Immature natural killer cell (primary cell): ENCODE measurements at places on chromosomes 5 and 9.

DNA sequence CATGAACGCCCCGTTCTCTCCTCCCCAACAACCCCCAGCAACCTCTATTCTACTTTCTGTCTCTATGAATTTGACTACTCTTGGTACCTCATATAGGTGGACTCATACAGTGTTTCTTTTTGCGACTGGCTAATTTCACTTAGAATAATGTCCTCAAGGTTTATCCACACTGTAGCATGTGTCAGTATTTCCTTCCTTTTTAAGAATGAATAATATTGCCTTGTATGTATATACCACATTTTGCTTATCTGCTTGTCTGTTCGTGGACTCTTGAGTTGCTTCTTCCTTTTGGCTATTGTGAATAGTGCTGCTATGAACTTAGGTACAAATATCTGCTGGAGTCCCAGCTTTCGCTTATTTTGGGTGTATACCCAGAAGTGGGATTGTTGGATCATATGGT is 42.7 kb downstream of the IQGAP2 start:
- peaks cover 25% of the 10 kb centered on the region for H3K36me3 ChIP-seq
- no peak overlapping the region for H3K4me3 ChIP-seq
- DNase-seq: no peak
- H3K27me3 ChIP-seq: no peaks in the 10 kb centered on the region
- H3K27ac ChIP-seq: peak overlapping the region; percentile 15

GRCh38 chr9:94212091-94212490 is 47.0 kb upstream of the ZNF169 start:
- peaks cover 3% of the 10 kb centered on the region for H3K27me3 ChIP-seq
- H3K4me3 ChIP-seq: no peak overlapping the region
- no peak overlapping the region for H3K27ac ChIP-seq

DNA sequence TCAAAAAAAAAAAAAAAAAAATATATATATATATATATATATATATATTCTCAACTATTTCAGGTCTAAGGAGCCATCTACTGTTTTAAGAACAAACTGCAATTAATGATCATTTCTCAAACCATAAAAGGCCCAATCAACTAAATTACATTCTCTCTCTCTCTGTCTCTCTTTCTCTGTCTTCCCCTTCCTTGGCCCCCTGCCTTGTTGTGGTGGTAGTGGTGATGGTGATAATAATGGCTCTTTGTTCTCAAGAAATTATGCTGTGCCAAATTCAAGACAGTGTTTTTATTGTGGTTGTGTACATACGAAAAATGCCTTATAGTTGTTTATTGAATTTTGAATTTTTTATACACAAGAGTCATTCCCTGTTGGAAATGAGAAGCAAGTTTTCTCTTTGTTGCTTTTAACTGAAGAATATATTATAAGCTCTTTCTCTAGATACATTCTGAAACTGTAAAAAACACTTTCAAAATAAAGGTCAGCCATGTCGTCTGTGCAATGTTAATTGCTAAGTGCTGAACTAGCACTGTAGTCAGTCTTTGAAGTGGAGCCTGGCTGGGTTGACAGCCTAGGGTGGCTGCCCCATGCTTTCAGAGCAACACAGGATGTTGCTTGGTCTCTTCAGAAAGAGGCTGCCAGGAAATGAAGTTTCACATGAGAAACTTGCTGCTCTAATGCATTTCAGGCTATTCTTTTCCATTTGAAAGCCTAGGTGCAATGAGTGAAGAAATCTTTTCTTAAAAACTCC is 96.0 kb downstream of the HINT1 start:
- peaks cover 8% of the 10 kb centered on the region for H3K36me3 ChIP-seq
- DNase-seq: peak; percentile 64
- peak overlapping the region; percentile 70 for H3K4me3 ChIP-seq
- H3K27ac ChIP-seq: peak overlapping the region; percentile 91

DNA sequence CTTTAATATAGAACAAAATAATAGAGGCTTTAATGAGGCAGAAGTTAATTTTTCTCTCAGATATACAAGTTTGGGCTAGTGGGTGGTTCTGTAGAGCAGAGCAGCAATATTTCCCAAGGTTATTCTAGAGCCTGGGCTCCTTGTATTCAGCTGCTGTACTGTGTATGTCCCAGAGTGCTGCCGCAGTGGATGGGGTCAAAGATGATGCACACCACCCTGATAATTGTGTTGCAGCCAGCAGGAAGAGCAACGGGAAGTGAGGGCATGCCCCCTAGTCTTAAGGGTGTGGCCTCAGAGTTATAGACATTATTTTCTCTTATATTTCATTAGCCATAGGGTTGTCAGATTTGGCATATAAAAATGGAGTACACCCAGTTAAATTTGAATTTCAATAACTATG is 23.9 kb upstream of the KIF4B start:
- DNase-seq: no peak
- H3K27ac ChIP-seq: no peak overlapping the region
- no peak overlapping the region for H3K4me3 ChIP-seq
- H3K36me3 ChIP-seq: no peaks in the 10 kb centered on the region

DNA sequence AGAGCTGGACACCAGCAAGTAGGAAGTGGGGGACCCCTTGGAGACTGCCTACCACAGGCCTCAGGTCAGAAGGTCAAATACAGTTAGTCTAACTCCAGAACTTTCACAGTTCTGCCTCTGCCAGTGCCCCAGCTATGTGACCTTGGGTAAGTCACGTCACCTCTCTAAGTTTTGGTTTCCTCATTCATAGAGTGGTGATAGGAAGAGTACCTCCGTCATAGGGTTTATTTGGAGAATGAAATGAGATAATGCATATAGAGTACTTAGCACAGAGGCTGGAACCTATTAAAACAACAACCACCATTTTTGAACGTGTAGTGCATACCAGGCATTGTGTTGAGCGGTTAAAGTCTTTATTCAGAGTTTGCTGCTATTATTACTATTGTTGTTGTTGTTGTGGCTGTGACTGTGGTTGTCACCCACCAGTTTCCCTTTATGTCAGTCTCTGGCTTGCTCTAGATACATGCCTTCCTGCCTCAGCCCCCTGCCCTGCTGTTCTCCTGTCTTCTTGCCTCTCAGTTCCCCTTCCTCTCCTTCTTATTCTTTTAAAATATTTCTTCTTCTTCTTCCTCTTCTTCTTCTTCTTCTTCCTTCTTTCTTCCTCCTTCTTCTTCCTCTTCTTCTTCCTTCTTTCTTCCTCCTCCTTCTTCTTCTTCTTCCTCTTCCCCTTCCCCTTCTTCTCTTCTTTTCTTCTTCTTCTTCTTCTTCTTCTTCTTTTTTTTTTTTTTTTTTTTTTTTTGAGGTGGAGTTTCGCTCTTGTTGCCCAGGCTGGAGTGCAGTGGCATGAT is 67.8 kb downstream of the RALGPS1 start:
- H3K27me3 ChIP-seq: peaks cover 10% of the 10 kb centered on the region
- H3K36me3 ChIP-seq: no peaks in the 10 kb centered on the region
- peak; percentile 70 for DNase-seq
- peaks cover 66% of the 10 kb centered on the region for H3K4me1 ChIP-seq

- peaks cover 7% of the 10 kb centered on the region for H3K36me3 ChIP-seq
- H3K27ac ChIP-seq: no peak overlapping the region
- no peaks in the 10 kb centered on the region for H3K27me3 ChIP-seq
- no peak for DNase-seq
- no peaks in the 10 kb centered on the region for H3K4me1 ChIP-seq
Observed at GRCh38 chr9:75299324-75299723, 211.0 kb downstream of the OSTF1 start.

- H3K27me3 ChIP-seq: peaks cover 4% of the 10 kb centered on the region
- no peak overlapping the region for H3K27ac ChIP-seq
- no peaks in the 10 kb centered on the region for H3K4me1 ChIP-seq
- no peaks in the 10 kb centered on the region for H3K36me3 ChIP-seq
- DNase-seq: no peak
- no peak overlapping the region for H3K4me3 ChIP-seq
Observed at GRCh38 chr5:58263296-58263695, 196.6 kb downstream of the PLK2 start.

- H3K4me1 ChIP-seq: peaks cover 59% of the 10 kb centered on the region
- no peak for DNase-seq
- no peaks in the 10 kb centered on the region for H3K36me3 ChIP-seq
- H3K4me3 ChIP-seq: peak overlapping the region; percentile 51
Observed at GRCh38 chr9:129224618-129225489, 46.8 kb upstream of the IER5L start.

- H3K4me1 ChIP-seq: no peaks in the 10 kb centered on the region
- H3K27me3 ChIP-seq: no peaks in the 10 kb centered on the region
- no peaks in the 10 kb centered on the region for H3K36me3 ChIP-seq
- H3K27ac ChIP-seq: no peak overlapping the region
- no peak for DNase-seq
- no peak overlapping the region for H3K4me3 ChIP-seq
Observed at GRCh38 chr5:164637931-164638521, 1132.6 kb downstream of the MAT2B start.

DNA sequence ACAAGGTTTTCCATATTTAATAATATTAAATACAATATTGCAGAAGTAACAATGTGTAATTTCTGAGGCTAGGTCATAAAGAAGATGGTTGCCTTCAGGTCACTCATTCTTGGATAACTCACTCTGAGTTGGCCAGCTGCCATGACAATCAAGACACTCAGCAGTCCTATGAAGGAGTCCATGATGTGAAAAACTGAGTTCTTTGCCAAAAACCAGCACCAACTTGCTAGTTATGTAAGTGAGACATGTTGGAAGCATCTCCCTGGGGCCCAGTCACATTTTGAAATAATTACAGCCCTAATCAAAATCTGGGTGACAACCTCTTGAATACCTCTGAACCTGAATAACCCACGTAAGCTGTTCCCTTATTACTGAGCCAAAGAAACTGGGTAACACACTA is 453.2 kb downstream of the CDH18 start:
- no peaks in the 10 kb centered on the region for H3K27me3 ChIP-seq
- no peaks in the 10 kb centered on the region for H3K36me3 ChIP-seq
- no peak for DNase-seq
- no peaks in the 10 kb centered on the region for H3K4me1 ChIP-seq
